B cell (primary cell): ENCODE measurements at places on chromosomes 16 and 17. TPM values are rescaled to one million over a fixed set of nuclear protein-coding genes. Genes with fewer than 3 reads are reported as not detected.
A peak's percentile ranks its signal among the peaks of the same experiment; 100 is the strongest.

DNA sequence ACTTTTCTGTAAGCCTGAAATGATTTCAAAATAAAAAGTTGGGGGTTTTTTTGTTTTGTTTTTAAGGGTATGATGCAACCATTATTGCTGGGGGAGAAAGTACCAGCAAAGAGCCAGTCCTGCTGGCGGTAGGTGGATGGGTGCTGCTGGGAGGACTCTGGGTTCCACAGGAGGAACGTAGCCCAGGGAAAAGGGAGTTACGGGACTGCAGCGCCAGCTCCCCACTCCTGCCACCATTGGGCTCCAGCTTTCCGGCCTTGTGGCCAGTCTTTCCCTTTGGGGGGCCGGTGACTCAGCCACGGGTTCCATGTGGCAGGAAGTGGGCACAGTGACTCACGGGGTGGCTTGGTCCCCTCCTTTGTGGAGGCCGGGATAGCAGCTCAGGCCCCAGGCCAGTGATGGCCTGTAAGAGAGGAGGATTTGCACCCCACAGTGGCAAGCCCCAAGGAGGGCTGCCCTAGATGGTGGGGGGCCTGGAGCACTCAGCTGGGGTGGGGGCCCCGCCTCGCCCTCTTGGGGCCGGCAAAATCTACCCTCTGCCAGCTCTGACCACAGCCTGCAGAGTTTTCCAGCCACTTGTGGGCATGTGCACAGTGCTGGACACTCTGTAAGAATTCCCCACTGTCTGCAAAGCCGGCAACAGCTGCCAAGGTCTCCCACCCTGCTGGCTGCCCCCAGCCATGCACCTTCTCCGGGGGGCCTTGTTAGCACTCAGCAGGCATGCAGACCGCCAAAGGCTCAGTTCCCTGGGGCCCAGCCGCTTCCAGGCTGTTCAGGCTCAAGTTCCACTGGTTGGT is 30.4 kb downstream of the SOCS3 start:
- no peak for DNase-seq

- no peak for DNase-seq
Measured at GRCh38 chr16:85092851-85093250, 19.4 kb downstream of the CIBAR2 start.

DNA sequence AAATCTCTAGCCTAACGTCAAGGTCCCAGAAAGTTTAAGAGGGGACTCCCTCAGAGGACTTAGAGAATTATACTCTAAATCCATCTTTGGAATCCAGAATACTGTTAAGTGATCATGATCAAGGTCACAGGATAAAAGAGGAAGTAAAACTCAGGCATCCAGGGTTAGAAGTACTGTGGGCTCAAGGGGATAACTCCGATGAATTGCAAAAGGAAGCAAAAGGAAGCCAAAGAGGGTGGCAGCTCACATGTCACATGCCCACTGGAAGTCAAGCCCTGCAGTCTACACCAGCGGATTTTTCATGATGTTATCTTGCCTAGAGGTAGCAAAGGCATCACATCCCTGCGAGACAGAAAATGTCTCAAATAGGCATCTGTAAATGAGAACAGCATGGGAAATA is 3.8 kb downstream of the ZNF821 start:
- no peak for DNase-seq

DNA sequence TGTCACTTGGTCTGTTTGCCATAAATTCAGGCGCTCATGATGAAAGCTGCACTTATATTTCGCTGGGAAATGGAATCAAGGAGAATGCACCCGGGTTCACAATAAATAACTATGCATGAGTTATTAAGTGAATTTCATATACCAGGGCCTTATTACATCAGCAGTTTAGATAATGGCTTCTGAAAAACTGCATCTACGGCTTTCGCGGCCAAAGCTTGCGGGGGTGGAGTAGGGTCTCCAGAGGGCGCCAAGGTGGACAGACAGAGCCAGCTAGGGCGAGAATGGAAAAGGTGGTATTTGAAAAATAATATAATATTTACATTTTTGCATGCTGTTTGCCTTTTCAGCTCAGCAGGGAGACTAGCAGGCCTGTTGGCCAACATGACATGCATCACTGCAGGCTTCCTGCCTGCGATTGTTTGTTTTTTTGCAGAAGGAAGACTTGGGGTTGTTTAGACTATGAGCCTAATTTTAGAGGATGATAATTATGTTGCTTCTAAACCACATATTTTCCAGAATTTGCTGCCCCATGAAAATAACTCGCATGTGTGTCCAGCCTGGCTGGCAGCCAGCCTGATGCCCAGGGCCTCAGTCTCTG is 173.8 kb upstream of the IRX3 start:
- no peak for DNase-seq

- DNase-seq, result no peak
Measured at GRCh38 chr16:84117494-84117843, 727 bp upstream of the MBTPS1 start.

- no peak for DNase-seq
Measured at GRCh38 chr17:60403962-60404361, 12.0 kb upstream of the USP32 start.

- no peak for DNase-seq
Measured at GRCh38 chr17:29588017-29588561, 1.4 kb downstream of the GIT1 start.

Gene G6PC1
- polyA plus RNA-seq, result not detected in 2 replicates

GRCh38 chr17:81918832-81919545 is 1.0 kb upstream of the SIRT7 start:
- no peak for DNase-seq

- DNase-seq, result no peak
Measured at GRCh38 chr17:28698253-28698941, 13.3 kb downstream of the PROCA1 start.

DNA sequence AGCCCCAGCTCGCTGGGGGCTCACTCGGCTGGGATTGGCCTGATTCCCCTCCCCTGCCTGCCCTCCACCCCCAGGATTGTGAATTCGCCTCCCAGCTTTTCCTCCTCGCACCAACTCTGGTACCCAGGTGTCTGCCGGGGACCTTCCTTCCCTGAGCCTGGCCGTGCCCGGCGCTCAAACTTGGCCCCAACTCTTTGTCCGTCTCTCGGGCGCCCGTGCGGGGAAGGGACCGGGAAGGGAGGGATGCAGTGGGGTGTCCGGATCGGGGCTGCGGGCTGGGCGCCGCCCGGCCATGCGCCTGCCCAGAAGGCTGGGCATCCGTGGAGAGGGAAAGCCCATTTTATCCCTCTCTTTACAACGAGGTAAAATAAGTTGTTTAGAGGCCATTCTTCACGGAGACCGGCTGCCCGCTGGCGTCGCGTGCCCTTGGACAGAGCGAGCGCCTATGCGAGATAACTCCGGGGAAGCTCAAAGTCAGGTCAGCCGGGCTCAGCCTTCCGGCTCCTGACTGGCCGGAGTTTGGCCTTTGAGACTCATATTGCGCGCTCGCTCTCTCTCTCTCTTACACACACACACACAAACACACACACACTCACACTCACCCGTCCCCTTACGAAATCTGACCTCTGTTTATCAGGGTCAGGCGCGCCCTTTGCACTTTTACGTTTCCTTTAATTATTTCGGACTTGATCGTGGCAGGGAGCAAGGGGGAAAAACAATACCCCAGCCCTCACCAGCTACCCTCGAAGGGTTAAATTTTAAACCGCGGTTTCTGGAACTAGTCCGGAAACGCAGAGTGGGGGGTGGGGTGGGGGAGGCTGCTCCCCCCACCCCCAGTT is 774 bp upstream of the MAF start:
- DNase-seq, result no peak

- no peak for DNase-seq
Measured at GRCh38 chr17:51793686-51794085, 364.8 kb downstream of the CA10 start.

DNA sequence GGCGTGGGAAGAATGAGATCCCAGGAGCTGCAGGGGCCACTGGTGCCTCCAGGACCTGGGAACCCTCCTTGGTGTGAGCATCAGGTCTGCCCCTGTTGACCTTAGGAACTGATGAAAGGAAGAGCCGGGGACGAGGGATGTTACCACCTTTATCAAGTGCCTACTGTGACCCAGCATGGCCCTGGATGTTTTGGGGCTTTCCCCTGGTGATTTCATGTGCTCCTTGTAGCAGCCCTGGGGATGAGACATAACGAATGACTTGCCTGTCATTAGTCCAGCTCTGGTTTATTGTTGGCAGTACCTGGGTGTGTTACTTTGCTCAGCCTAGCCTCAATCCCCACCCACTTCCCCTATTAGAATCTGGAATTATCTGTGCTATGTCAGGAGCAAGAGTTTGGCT is 39.9 kb downstream of the WSCD1 start:
- DNase-seq, result no peak

DNA sequence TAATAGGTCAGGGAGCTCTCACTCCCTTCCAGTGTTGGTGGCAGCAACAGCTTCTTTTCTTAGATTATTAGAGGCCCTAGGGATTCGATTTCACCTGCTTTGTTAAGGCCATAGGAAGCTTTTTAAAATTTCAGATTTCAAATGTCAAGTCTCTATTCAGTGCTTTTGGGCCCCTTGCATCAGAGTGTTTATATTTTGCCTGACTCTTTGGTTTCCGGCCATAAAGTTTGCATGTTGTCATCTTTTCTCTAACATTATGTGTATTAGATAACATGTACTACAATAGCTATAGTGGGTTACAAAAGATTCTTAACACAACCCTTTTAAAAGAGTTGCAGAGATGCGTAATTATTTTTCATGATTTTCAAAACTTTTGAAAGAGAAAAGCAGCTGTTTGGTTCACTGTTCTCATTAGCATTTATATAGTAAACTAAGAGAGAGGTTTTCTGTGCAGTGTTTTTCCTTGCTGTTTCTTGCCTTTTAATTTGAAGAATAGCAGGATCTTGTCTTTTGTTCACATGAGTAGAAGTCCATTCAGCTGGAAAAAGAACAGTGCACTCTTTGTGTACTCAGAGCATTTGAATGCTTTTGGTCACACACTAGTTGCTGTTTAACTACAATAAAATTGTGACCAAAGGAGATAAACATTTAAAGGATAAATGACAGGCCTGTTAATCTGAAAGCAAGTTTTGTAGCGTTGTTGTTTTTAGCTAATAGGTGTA is 52.5 kb downstream of the FTO start:
- no peak for DNase-seq

- no peak for DNase-seq
Measured at GRCh38 chr17:73953206-73954033, 250.1 kb upstream of the RPL38 start.

Gene ABCA8
- not detected in 2 replicates for polyA plus RNA-seq

GRCh38 chr16:86091976-86092375 is 193.0 kb downstream of the IRF8 start:
- no peak for DNase-seq

DNA sequence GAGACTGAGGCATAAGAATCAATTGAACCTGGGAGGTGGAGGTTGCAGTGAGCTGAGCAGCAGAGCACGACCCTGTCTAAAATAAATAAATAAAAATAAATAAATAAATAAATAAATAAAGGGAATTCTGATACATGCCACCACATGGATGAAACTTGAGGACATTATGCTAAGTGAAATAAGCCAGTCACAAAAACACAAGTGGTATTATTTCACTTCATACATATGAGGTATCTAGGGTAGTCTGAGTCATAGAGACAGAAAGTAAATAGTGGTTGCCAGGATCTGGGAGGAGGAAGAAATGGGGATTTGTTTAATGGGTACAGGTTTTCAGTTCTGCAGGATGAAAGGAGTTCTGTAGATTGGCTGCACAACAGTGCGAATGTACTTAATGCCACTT is 16.3 kb downstream of the PIPOX start:
- no peak for DNase-seq

- DNase-seq, result peak; percentile 56
Measured at GRCh38 chr17:40190197-40191021, 13.1 kb downstream of the RAPGEFL1 start.

Gene SYCE1L
- 0.46 and 0.65 TPM in 2 replicates for polyA plus RNA-seq
